ENCODE measurements at places on chromosomes 6 and 20. TPM values are rescaled to one million over a fixed set of nuclear protein-coding genes. Genes with fewer than 3 reads are reported as not detected.

SMLR1 gene
- total RNA-seq, result not detected

LGSN gene
- total RNA-seq, result not detected

BTN1A1 gene
- not detected for total RNA-seq

FGD2 gene
- total RNA-seq, result 7.3 TPM

RWDD2A gene
- 2.6 TPM for total RNA-seq

TRIM40 gene
- total RNA-seq, result not detected

MMP24 gene
- total RNA-seq, result under 0.01 TPM

AGPAT4 gene
- total RNA-seq, result 18.3 TPM

TFAP2A gene
- not detected for total RNA-seq

CTAGE9 gene
- not detected for total RNA-seq

C6orf15 gene
- not detected for total RNA-seq

BANF2 gene
- not detected for total RNA-seq

KCNQ5 gene
- total RNA-seq, result 0.52 TPM
